ENCODE measurements at places on chromosomes 5 and 9.
A peak's percentile ranks its signal among the peaks of the same experiment; 100 is the strongest.

- DNase-seq = no peak
Measured at GRCh38 chr9:2924380-2924768, 80.5 kb upstream of the PUM3 start.

DNA sequence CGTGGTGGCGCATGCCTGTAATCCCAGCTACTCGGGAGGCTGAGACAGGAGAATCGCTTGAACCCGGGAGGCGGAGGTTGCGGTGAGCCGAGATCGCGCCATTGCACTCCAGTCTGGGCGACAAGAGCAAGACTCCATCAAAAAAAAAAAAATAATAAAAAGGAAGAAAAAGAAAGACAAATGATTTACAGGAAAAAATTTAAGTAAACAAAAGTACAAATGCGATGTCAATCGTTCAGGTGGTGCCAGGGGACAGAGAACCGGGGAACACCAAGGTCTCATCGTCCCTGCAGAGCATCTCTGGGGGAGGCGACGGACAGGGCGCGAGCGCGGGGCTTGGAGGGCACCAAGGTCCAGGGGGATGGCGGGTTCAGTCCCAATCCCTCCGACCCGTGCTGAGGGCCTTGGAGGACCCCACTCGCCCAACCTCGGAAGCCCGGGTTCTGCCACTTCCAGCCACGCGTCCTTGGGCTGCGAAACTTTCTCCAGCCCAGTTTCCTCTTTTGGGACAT is 607 bp upstream of the HNRNPAB start:
- no peak for DNase-seq

DNA sequence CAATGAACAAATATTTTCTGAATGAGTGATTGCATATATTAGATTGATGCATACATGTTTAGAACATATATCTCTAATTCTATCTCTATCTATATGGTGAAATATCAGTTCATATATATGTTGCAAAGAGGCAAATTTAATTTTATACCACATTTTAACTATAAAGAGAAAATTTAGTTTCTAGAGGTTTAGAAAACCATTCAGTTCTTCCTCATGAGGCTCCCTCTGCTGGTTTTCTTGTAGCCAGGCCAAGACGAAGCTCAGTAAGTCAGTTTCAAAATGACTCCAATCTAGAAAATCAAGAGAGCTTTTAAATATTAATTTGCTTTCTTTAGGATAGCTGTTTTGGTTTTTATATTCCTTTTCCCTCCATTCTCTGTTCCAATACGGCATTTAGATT is 312.1 kb downstream of the TMEM232 start:
- DNase-seq = peak; percentile 3

DNA sequence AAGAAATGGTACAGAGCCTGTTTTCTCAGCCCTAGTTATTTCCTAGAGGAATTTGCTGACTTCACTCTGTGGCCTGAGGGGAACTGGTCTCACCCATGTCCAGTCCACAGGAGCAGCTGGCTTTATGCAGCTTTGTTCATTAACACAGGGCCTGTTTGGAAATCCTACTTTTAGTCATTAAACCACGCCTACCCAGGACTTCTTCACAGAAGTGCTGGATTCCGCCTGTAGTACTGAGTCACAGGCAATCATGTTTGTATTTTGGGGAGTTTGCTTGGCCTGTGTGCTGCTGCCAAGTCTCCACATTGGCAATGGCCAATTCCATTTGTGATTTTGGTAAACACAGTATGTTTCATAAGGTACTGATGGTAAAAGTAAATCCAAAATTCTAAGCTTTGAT is 52.8 kb downstream of the CTNND2 start:
- no peak for DNase-seq

DNA sequence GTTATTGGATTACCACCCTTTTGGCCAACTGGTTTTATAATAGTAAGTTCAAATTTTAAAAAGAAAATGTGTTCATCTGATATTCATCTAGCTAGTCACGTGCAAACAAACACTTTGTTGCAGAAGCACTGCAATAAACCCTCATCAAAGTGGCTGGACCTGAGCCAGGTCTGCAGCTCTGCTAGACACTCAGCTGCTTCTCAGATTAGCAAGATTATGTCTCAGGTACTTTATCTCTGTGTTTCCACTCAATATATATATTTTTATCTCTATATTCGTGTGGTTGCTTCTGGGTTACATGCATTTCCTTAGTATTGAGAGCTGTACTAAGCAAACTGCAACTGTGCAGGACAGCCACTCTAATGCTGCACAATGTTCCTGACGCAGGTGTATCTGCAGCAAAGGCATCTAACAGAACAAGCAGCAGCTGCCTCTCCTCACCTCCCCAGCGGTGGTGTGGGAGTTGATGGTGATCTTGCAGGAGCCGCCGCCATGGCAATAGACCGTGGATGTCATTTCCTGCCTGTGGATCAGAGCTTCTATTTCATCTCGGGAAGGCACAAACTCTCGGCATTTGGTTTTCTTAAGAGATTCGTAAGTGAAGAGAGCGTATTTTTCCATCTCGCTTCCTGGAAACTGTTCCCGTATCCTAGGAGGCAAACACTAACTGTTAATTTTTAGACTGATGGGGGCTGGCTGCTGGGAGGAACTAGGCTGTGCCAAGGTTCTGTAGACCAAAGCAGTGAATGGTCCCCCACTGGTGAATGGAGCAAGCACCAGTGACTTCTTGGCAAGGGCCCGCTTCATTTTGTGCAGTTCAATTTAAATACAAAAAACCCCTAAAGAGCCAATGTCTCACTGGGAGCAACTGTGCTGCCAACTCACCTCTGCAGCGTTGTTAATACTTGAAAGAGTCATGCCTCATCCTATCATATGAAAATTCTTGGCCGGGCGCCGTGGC is 56.7 kb upstream of the RETREG1 start:
- DNase-seq = no peak

DNA sequence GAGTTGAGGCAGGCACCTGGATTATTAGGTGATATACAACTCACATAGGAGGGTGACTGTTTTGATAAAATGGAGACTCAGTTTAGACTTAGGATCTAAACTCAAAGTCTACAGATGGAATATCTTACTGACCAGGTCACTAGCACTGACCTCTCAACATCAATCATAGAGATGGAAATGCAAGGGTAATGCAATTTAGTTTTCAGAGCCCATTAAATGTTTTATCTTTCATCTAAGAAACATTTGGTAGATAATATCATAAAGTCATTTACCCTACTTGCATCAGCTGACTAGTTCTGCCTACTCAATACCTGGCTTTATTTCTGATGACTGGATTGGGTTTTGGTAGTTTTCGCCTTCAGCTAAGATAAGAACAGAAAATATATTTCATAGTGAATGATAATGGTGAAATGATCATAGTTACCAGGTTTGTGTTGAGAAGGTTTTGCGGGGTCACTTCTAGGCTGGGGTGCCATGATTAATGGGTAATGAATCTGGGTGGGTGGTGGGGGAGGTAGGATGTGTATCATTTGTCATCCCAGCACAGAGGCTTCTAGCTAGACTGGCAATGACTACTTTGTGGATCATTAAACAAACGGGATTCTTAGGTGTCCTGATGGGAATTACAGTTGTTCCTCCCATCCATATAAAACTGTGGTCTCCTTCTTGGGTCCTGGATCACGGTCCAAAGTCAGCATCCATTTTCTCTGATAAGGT is 173.4 kb downstream of the PPP2R2B start:
- DNase-seq = no peak
